Posterior vena cava (tissue), 2 donors: ENCODE measurements at places on chromosomes 13 and 19. TPM values are rescaled to one million over a fixed set of nuclear protein-coding genes. Genes with fewer than 3 reads are reported as not detected.

SUPT20H gene
- 40.4 TPM for total RNA-seq

DNA sequence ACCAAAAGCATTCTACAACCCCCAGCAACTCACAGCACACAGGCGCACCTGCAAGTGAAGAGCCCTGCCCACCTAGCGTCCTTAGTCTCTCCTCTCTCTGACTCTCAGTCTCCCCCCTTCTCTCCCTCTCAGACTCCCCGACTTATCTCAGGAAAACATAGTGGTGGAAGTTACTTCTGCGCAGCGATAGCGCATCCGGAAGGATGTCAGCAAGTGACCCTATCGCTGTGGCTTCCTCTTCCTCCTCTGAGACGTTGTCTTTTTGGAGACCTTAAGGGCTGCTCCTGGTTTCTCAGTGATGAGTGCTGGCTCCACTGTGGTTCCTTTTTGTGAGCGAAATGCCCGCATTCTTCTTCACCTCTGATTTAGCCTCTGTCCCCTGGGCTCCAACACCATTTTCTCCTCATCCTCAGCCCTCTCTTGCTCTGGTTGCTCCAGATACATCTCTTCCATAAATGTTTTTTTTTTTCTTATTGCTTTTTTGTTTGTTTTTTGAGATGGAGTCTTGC is 1.4 kb upstream of the YIF1B start:
- DNase-seq, result no peak

DNA sequence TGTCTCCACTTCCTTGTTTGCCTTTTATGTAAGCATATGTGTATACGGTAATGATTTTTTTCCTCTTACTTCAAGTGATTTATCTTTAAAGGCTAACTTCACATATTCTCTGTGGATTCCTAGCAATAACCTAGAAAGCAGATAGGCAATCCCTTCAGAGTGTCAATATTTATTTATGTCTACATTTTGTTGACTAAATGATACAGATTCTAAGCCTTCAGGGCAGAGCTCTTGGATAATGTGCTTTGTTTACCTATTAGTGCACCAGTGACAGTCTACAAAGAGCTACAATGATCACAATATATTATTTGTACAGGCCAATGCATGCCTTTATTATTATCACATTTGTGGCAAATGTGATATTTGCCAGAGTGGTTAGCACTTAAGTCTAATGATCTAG is 406.2 kb downstream of the EFNB2 start:
- DNase-seq, result no peak

- DNase-seq, result no peak
These were observed 38.5 kb downstream of the SOX21 start for GRCh38 chr13:94673851-94674250.

DNA sequence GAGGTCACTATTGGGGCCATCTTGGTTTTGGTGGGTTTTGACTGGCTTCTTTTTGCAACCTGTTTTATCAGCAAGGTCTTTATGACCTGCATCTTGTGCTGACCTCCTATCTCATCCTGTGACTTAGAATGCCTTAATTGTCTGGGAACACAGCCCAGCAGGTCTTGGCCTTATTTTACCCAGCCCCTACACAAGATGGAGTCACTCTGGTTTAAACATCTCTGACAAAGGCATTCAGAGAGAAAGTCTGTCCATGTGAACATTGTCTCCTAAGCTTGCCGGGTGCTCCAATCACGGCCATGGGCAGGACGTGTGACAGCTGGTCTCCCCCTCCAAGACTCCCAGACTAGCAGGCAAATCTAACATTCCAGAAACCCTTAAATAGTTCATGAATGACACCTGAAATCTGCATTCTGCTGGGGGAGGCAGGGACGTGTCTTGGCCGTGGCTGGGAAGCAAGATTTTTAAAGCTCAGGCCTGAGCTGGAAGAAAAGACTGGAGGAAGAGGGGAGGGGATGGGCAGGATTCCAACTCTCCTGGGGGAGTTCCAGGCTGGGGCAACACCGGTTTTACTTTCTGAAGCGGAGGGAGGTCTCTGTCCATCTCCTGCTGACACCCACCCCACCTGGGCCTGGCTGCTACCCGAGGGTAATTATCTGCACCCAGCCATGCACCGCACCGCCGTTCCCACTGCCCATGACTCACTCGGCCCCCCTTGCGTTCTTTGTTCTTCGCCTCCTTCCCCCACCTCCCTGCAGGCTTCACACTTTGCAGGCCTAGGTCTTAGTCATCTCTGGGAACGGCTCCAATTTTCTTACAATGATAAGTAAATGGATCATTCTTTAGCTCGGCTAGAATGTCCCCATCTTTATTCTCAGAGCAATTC is 11.6 kb upstream of the OR1M1 start:
- peak; percentile 86 for DNase-seq
